ENCODE measurements at places on chromosomes 11 and 22.

GRCh38 chr11:75969626-75970308, 154.8 kb downstream of the UVRAG start:
- DNase-seq, result no peak

DNA sequence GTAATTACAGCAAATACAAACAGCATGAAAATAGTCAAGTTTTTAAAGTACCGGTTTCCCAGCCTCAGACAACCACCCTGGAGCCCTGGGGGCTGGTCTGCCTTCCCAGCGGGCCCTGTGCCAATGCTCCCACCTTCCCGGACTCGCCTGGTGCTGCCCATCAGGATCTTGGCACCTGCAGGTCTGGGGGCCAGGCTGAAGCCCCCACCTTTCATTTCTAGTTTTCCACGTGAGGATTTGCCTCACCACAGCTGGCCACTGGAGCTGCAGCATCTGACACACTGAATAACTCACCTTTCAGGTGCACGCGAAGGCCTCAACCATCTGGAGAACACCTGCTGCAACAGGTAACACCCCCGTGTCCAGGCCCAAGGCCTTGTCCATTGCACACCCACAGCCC, 108.7 kb upstream of the THY1 start:
- DNase-seq, result no peak

DNA sequence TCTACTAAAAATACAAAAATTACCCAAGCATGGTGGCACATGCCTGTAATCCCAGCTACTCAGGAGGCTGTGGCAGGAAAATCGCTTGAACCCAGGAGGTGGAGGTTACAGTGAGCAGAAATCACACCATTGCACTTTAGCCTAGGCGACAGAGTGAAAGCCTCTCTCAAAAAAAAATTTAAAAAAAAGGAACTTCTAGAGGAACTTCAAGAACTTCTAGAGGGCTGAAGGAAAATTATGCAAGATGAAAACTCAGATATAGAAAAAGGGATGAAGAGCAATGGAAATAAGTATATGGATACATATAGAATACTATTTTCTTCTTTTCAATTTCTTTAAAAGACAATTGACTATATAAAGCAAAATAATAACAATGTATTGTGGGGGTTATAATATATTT, 51.2 kb upstream of the PRR5 start:
- DNase-seq, result no peak

DNA sequence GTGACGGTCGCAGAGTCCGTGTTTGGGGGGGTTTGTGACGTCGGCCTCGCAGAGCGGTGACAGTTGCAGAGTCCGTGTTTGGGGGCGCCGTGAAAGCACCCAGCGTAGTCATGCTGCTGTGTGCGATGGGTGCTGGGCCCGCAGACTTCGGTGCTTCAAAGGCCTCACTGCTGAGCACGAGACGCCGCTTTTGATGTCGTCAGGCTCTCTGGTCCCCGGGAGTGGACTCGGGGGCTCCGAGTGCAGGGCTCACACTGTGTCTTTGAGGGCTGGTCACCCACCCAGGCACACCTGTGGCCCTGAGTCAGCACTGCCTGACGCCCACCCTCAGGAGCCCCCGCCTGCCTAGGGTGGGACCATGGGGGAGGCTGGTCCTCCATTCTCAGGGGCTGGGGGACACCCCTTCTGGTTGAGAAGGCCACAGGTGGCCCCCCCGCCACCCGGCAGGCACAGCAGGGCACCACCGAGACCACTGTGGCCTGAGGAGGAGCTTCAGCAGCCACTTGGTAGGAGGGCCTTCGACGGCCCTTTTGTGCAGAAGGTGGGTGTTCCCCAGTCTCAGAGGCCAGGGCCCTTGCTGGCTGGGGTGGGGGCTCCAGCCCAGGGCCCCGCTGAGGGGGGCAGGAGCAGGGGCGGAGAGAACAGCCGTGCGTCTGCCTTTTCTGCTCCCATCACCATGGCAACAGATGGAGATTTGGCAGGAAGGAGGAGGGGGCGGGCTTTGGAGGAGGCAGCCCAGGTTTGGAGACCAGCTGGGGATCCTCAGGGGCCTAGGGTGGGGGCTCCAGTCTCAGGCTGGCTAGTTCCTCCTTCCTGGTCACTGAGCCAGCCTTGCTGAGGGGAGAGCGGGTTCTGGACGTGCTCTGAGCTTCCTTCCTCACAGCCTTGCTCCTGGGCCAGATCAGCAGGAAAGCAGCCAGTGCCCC, 20.9 kb downstream of the BRSK2 start:
- no peak for DNase-seq

- no peak for DNase-seq
Measured at GRCh38 chr11:111698852-111699559, 67.2 kb downstream of the PPP2R1B start.
